Upper lobe of left lung (tissue), 6 donors: ENCODE measurements at places on chromosomes 12 and 14. TPM values are rescaled to one million over a fixed set of nuclear protein-coding genes. Genes with fewer than 3 reads are reported as not detected.

- no peak for DNase-seq
Measured at GRCh38 chr12:47226199-47226598, 146.4 kb upstream of the AMIGO2 start.

DNA sequence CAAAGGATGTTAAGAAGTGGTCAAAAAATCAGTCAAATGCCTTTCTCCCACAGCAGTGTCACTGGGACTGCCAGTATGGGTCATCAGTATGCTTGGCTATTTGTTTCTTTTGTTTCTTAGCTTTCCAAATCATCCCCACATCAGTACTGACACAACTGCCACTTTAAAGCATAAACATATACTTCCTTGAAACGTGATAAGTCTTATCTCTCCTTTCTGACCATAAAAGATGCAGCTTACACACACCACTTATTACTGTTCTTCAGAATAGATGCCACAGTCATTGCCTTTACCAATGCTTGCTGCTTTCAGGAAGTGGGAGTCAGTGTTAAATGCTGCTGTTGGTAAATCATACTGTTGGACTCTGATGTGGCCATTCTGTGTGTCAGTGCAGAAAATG lies 18.6 kb upstream of the GARIN2 start:
- no peak for DNase-seq

DNA sequence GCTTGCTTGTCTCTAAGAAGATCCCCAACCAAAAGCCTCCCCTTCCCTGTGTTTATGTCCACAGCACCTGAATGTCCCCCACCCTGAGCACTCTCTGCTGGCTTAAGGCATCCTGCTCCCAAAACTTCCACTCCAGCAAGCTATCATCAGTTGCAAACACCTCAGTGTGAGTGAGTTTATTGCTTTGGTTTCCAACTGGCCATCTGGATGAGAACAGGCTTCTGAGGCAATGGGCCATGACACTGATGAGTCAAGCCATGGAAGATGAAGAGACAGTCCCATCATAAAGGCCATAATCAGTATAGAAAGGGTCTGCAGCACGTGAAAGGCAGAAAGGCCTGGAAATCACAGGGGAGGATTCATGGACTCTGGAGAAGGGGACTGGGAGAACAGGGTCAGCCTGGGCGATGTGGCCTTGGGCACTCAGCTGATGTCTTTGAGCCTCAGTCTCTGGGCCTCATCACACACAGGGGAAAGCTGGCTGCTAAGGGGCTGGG lies 12.8 kb downstream of the CMKLR1 start:
- DNase-seq = no peak

DNA sequence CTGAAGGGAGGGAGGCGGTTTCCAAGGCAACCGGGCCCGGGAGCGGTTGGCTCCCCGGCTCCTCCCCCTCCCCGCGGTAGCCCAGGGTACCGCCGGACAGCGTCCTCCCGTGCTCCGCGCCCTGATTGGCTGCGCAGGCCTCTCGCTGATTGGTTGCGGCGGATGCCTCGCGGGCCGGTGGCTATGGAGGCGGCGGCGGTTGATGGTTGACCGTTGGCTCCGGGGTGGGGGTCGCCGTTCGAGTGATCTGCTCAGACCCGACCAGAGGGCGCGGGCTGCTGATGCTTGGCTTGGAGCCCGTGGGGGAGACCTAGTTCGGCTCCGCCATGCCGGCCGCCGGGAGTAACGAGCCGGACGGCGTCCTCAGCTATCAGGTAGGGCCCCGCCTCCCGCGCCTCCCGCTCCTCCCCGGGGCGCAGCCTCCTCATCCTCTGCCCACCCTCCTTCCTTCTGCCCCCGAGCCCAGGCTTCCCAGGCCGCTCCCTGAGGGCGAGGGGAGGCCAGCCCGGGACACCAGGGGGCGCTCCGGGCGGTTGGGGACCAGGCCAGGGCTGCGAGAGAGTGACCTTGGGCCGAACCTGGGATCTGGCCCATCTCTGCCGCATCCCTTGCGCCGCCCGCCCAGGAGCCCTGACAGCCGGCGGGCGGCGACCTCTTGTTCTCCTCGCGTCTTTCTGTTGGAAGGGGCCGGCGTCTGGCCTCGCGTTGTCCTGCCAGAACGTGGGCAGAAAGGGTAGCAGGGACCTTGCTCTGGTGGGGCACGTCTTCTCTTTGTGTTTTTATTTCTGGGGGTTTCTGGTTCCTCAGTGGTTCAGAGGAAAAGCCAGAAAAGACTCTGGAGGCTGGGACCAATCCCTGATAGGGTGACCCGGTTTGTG lies at the start of gene SLC4A8:
Gene SLC4A8 (plus strand): TSS at position 170 of the 878 bp plus-strand sequence. CDS start 157 bp downstream, at position 327.
- peak; percentile 71 for DNase-seq

- DNase-seq = no peak
Measured at GRCh38 chr12:116520801-116521471, 38.2 kb upstream of the MAP1LC3B2 start.

The TAS2R13 gene
- total RNA-seq = 3.1 TPM

The SERPINA1 gene
- 783 TPM for total RNA-seq

- DNase-seq = no peak
Measured at GRCh38 chr12:66176105-66176900, 6.5 kb upstream of the TMBIM4 start.

The EFS gene
- 5.3 TPM for total RNA-seq

DNA sequence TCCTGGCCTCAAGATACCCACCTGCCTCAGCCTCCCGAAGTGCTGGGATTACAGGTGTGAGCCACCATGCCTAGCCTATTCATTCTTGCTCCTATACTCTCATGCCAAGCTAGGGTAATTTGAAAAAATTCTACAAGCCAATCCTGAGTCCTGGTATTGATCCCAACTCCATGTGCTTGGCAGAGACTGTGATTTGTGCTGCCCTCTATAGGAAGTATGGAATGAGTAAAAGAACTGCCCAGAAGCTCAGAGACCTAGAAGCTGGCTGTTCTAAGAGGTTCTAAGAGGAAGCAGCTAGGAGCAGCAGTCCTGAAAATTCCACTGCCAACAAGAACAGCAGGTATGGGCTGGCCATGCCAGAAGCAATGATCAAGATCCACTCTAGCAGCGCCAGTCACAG lies 402.5 kb downstream of the PCNX1 start:
- DNase-seq = no peak

- no peak for DNase-seq
Measured at GRCh38 chr12:95096852-95097251, 23.4 kb upstream of the NR2C1 start.

The TTC6 gene
- 63.9 TPM for total RNA-seq

GRCh38 chr12:49563951-49564685 lies 3.8 kb downstream of the MCRS1 start:
- DNase-seq = no peak

The MGAT4C gene
- total RNA-seq = 0.43 TPM

DNA sequence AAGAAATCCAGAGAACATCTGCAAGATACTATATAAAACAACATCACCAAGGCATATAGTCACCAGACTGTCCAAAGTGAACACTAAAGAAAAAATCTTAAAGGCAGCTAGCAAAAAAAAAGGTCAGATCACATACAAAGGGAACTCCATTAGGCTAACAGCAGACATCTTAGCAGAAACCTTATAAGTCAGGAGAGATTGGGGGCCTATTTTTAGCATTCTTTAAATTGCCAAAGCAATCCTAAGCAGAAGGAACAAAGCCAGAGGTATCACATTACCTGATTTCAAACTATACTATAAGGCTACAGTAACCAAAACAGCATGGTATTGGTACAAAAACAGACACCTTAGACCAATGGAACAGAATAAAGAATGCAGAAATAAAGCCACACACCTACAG lies 92.5 kb downstream of the IPO8 start:
- no peak for DNase-seq

DNA sequence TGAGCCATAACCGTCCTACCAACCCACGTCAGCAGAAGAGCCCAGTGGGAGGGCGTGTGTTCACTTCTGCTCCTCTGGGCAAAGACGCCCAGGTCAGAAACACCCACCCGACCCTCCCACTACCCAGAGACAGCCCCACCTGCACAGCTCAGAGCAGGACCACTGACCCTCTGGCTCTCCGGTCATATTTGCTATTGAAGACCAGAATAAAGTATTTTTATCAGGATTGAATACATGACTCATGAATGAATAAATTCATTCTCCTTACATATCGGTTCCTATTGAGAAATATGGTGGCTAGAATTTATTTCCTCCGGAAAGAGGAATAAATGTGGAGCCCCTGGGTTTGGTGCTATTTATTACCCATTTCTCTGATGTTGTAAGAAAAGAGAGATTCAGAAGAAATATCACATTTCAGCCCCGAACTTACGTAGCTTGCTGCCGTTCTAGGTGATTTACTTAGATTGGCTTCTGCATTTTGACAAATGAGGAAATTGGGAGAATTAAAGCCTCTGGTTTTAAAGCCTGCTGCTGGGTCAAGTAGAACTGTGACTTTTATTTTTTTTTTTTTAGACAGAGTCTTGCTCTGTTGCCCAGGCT lies 36.4 kb upstream of the P2RX7 start:
- no peak for DNase-seq

DNA sequence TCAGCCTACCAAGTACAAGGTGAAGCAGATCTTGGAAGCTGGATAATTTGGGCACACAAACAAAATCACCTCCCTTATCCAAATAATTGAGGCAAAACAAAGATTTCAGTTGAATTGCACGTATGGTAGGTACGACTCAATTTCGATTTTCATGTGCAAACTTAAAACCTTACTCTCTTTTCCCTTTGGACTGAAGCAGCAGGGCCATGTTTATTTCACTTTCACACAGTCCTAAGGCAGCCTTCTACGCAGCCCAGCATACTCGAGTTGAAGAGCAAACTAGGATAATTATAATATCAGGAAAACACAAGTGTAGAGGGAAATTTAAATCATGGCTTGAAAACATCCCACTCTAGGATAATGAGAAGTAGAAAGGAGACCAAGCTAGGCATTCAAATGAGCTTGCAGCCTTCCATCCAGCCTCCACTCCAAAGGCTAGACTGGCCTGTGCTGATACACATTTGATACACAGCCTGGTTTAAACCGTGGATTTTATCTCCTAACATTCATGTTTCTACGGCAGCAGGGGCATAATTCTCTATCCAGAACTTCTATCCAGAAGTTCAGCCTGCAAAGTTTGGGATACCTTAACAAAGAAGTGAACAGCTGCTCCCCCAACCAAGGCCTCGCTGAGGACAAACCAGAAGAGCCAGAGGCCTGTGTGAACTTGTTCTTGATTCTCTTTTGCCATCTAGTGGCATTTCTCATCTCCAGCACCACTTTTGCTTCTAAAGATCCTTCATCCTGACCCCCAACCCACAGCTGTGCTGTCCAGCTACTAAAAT lies 2.4 kb upstream of the RNASE7 start:
- DNase-seq = peak; percentile 36

DNA sequence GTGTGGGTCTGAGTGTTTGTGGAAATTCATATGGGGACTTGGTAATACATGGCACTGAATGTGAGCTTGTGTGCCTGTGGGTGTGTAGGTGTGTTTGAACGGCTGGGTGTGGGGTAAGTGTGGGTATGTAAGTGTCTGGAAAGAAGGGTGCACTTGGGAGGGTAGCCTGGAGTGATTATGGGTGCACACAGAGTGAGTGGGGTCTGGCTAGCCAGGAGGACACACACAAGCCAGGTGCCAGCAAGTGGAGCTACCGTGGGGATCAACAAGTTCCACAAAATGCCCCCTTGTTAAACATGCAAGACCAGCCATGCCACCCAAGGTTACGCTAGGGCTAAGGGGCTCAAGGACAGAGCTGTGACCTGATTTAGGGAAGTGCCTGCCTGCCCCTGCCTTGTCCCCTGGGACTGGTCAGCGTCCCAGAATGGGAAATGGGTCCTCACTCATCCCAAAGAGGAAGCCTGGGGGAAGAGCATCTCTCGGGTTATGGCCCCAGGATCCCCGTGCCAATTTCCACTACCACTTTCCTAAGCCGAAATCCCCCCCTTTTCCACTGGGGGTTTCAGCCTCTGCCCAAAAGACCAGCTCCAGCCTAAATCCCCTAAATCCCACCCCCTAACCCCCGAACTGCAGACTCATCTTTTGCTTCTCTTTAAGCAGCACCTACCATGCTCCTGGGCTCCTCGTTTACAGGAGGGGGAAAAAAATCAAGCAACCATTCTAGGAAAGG lies 118.6 kb downstream of the DICER1 start:
- no peak for DNase-seq

DNA sequence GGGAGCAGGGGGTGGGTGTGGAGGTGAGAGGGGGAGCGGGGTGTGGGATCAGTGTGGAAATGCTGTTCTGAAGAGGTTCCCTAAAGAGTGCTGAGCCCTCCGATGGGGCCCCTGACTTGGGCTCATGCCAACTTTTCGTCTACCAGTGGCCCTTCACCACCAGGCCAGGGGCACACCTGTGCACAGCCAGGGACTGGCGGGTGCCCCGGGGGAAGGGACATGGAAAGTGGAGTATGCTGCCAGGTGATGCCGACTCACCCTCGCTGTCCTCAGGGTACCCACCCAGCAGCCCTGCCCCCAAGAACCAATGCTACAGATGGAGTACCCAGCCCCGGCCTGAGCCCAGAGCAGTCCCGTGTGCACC lies 26.2 kb downstream of the AMN start:
- DNase-seq = peak; percentile 47
